ENCODE measurements at places on chromosomes 2 and 18.

- no peak for DNase-seq
Observed at GRCh38 chr2:69918401-69918800, 3.5 kb downstream of the MXD1 start.

GRCh38 chr18:10973567-10974203 is 175.7 kb downstream of the PIEZO2 start:
- no peak for DNase-seq

DNA sequence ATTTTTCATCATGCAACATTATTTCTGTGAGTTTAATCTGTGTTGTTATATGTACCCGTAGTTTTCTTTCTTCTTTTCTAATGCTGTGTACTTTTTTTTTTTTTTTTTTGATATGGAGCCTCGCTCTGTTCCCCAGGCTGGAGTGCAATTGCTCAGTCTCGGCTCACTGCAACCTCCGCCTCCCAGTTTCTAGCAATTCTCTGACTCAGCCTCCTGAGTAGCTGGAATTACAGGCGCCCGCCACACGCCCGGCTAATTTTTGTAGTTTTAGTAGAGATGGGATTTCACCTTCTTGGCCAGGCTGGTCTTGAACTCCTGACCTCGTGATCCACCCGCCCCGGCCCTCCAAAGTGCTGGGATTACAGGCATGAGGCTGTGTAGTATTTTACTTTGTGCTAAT is 155.4 kb downstream of the GALR1 start:
- DNase-seq: no peak

- no peak for DNase-seq
Observed at GRCh38 chr2:211161236-211161635, 604.8 kb downstream of the CPS1 start.
